ENCODE measurements at places on chromosomes 6 and 20.

- peak; percentile 5 for DNase-seq
Measured at GRCh38 chr6:139027620-139028182, 844 bp upstream of the ABRACL start.

DNA sequence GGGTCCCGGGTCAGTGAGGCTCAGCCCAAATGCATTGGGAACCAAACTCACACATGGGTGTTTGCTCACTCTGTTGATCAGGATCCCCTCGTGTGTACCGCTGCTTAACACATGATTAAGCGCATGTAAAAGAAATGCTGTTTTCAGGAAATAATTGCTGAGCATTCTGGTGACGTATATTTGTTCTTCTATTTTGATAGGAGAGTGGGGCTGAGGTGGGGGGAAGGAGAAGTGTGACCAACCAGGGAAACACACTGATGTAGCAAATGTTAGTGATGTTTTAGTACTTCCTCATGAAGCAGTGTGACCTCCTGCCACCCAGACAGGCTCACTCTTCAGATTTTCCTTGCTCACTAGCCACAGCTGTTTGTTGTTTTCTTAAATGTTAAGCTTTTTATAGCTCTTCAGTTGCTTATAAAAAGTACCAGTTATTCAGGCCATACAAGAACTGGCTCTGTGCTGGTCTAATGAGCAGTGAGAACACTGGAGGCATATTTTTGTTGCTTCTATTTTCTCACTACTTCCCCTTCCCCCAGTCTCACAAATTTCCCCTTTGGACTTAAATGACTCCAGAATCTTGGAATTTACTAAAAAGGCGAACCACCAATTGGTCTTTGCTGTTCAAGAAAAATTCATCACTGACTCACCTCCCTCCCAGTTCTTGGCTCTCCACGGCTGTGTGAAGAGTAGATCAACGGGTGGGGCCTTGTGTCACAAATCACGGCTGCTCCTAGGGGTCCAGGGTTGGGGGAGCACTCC, 79.2 kb upstream of the BACH2 start:
- DNase-seq: no peak

GRCh38 chr6:83872386-83873118, 13.1 kb downstream of the CYB5R4 start:
- DNase-seq: no peak

- peak; percentile 68 for DNase-seq
Measured at GRCh38 chr6:31541059-31541657, 645 bp downstream of the DDX39B start.

- DNase-seq: no peak
Measured at GRCh38 chr6:36329798-36330291, 6.8 kb downstream of the BNIP5 start.

DNA sequence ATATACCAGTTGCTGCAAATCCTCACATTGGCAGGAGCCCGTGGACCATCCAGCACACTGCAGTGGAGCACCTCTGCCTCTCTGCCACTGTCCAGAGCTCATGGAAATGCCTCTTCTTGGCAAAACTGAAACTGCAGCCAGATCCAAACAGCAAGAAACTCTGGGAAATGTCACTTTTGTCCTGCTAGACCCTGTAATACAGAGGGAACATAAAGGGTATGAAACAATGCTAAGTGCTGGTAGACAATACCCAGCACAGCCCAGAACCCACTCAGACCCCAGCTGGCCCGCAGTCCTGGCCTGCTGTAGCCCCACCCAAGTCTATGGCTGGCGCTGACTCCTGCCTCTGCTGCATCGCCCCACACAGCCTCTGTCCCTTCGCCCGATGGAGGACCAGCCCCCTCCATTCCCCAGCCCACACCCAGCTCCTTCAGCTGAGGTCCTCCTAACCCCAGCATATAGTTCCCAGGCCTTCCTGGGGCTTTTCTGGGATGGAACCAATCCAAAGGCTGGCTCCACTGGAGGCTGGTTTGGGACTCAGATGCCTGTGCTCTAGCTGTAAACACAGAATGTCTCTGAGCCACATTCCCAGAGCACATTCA, 242.5 kb downstream of the LRFN2 start:
- peak; percentile 48 for DNase-seq

- DNase-seq: no peak
Measured at GRCh38 chr6:15901141-15902115, 227.5 kb upstream of the MYLIP start.

DNA sequence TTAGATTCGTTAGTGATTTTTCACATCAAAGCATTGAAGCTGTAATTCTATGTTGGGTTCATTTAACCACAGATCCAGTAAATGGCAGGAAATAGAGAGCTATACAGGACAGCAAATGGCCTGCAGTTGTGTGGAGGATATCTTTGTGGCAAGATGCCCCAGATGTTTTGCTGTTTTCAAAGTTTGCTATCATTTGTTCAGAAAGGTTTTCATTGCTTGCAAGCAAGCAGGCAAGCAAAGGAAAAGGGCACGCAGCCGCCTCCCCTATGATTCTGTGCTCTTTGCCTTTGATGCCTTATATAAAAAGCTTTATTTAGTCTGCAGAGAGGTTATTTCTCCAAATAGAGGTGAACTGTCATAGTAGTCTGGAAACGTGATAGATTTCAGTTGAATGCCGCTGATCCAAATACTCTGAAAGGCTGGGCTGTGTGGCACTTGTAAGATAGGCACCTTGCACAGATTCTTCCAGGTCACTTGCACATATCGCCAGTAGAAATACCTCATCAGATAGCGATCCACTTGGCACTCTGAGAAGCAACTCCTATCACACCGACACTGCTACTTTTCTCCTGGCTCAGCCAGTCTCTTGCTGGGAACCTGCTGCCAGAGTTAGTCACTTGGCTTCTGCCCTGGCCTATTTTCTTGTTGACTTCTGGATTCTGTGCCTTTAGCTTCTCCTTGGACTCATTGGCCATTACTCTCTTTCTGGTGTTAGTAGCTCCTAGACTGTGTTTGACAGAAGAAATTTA, 66.4 kb downstream of the UTRN start:
- no peak for DNase-seq

DNA sequence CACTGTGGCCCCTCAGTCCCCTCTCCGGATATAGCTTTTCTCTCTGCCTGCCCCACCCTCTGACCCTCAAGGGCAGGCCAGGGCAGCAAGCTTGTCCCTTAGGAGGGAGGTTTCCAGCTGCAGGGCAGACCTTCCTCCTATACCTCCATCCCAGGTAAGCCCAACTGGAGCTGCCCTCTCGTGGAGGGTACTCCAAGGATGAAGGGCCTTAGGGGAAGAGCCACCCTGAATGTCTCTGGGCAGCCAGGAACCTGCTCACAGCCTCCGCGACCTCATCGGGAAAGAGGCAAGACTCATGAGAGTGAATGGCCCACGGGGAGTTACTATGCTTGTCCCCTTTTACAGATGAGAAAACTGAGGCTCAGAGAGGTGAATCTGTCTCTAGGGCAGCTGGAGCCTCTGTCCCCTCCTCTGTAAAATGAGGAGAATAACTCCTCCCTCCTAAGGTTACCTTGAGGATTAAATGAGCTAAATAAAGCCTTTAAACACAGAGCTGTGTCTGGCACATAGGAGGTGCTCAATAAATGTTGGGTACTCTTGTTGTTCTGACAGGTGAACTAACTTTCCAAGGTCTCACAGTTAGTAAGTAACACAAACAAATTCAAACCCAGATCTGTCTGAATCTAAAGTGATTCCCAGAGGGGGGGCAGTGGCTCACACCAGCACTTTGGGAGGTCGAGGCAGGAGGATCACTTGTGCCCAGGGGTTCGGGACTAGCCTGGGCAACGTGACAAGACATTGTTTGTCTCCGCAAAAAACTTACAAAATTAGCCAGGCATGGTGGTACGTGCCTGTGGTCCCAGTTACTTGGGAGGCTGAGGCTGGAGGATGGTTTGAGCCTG, 12.1 kb downstream of the SRXN1 start:
- DNase-seq: peak; percentile 51

- no peak for DNase-seq
Measured at GRCh38 chr6:125808060-125808459, 17.3 kb downstream of the NCOA7 start.

DNA sequence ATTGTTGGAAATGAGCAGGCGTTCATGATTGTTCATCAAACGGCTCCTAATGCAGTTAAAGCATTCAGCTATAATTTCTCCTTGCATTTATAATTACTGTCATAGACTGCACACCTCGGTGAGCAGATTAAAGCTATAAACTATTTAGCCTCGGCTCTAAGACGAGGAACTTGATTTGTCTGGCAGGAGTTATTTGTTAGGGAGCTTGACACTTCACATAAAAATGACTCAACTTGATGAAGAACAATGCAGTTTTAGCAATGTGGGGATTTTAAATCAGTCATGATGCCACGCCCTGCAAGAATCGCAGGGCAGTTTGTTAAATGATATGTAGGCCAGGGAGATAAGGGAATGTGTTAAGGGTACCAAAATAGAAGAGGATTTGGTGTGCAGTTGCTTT, 290.2 kb downstream of the TSHZ2 start:
- peak; percentile 19 for DNase-seq

DNA sequence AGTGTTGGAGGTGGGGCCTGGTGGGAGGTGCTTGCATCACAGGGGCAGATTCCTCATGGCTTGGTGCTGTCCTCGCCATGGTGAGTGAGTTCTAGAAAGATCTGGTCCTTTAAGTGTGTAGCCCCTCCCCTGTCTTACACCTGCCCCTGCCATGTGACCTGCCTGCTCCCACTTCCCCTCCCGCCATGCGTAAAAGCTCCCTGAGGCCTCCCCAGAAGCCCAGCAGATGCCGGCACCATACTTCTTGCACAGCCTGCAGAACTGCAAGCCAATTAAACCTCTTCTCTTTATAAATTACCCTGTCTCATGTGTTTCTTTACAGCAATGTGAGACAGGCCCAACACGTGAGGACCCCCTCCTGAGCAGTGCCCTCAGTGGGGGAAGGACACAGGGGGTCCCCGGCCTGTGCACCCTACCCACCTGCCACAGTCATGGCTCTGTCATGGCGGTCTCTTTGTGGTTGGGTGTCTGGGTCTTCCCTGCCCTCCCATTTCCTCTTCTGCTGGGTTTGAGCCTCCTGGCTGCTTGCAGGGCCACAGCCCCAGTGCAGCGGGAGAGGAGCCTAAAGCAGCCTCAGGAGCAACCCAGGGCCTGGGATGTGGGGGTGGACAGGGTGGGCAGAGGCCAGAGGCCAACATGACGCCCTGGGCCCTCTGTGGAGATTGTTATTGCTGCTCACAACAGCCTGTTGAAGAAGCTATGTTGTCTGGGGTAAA, 87.2 kb upstream of the QKI start:
- no peak for DNase-seq

Measured in NCI-H82 (cell line).